ENCODE measurements at places on chromosomes 12 and 14.

DNA sequence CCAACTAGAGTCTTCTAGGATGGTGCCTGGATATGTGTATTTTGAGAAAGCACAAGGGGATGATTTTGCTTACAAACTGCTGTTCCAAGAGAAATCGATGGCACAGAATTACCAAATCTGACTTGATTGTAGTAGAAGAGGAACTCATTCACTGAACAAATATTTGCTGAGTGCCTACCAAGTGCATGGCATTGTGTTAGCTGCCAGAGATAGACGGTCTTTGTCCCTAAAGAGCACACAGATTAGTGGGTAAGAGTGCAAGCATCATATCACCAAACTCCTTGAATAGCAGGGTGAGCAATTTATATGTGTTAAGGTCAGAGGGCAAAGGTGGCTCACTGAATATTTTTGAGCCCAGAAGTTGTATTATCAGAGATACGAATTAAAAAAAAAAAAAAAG, 3.5 kb upstream of the FOXN3 start:
- DNase-seq = no peak

DNA sequence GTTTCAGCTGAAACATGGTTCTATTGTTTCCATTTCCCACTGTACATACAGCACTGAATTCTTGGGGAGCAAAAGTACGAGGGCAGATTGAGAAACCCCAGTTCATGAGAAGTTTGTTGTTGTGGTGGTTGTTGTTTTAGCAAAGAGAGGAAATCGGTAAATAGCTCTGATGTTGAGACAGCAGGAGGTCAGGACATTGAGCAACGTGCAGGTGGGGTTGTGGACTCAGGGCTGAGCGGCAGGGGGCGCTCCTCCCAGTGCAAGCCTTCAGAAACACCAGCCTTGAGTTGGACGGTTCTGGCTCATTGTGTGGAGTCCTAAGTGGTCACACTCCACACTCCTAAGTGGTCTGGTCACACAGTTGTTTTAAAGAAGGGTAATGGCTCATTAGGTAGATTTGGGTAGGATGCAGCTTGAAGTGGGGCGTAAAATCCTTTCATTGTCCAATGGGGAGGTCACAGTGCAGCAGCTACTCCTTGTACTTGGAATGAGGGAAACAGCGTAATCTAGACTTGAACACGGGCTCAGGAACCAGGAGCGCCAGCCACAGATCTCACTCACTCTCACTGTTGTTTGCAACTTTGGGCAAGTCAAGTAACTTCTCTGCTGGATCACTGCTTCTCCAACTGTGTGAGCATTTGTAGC, 14.5 kb upstream of the PWP1 start:
- DNase-seq = peak; percentile 34

GRCh38 chr12:6958609-6959057, 7.5 kb downstream of the PTPN6 start:
- no peak for DNase-seq

DNA sequence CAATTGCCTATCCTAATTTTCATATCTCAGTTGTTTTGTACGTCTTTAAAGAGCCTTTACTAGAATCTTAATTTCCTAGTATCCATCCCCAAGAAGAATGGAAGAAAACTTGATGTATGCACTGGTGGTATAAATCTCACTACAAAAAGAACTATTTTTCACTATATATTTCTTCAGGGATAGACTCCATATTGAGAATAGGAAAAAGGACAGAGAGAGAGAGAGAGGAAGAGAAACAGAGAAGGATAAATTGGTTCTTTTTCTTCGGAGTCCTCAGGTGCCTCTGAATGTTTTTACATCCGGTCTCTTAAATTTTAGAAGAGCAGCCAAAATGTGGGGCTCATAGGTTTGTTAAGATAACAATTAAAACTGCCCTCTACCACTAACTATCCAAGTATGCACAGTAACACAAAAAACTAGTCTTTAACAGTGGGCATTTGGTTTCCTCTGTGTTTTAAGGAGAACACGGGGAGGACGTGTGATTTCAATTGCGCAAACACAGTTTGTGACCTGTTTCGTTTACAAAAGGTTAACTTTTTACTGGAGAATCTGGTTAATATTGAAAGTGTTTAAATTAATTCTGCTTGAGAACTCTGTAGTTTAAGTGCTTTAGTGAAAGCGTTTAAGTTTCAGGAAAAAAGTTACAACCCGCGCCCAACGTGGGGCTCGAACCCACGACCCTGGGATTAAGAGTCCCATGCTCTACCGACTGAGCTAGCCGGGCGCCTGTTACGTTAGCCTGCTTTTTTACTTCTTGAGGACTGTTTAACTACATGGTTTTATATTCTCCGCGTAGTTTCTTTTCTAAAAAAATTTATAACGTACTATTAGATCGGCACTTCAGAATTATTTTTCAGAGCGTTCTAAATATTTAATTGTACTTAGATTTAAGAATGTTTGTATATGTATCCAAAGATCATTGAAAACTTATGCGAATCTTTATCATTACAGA, 5.1 kb upstream of the PSMA3 start:
- DNase-seq = peak; percentile 72

GRCh38 chr14:51616724-51617409, 34.8 kb upstream of the FRMD6 start:
- no peak for DNase-seq

GRCh38 chr12:99605-100004, 33.0 kb downstream of the IQSEC3 start:
- DNase-seq = no peak

DNA sequence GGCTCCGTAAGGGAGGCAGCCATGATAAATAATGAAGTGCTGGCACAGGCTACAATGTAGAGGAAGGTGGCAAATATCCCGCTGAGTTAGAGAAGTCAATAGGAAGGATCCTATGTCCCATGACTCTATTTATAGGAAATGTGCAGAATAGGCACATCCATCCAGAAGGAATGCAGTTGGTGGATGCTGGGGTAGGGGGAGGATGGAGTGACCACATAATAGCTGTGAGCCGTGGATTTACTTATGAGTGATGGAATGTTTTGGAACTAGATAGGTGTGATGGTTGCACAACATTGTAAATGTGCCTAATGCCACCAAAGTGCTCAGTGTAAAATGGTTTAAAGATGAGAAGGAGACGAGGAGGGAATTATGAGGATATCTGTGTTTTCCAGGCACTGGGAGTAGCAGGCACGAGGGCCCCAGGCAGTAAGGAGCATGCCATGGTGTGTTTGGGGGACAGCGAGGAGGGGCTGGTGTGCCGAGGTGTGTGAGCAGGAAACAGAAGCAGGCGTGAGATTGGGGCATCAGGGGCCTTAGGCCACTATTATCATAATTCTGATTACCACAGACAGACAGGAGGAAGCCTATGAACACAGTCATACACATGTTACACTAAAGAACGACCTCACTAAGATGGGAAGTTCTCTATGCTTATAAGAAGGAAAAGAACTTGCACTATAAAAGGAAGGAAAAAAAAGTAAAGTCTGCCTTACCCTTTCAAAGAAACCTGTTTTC, 837.3 kb upstream of the TMEM132C start:
- DNase-seq = no peak

DNA sequence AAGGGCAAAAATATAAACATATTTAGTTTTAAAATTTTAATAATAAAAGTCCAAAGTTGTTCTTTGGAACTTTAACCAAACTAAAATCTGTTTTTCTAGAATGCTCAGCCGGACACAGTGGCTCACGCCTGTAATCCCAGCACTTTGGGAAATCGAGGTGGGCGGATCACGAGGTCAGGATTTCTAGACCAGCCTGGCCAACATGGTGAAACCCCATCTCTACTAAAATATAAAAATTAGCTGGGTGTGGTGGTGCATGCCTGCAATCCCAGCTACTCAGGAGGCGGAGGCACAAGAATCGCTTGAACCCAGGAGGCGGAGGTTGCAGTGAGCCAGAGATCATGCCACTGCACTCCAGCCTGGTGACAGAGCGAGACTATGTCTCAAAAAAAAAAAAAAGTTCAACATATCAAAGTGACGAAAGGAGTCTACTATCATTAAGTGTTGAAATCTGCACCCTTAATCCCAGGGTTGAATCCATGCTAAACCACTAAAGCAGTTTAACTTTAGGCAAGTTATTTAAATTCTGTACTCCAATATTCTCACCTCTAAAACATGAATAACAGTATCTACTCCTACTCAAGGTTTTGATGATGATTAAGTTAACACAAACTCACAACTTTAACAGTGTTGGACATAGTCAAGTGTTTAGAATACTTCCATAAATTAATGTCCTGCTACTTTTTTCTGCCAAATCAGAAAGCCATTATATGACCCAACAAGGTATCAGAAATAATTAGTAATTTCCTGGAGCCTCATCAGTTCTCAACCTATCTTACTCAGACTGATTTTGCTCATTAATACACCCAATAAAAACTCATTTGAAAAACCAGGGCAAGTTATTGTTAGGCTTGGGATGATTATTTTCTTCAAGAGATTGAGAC, 11.0 kb downstream of the HNRNPC start:
- no peak for DNase-seq

- no peak for DNase-seq
Observed at GRCh38 chr12:77082021-77082420, 16.7 kb upstream of the E2F7 start.

- DNase-seq = no peak
Observed at GRCh38 chr14:68492381-68493151, 300.3 kb downstream of the ZFP36L1 start.

DNA sequence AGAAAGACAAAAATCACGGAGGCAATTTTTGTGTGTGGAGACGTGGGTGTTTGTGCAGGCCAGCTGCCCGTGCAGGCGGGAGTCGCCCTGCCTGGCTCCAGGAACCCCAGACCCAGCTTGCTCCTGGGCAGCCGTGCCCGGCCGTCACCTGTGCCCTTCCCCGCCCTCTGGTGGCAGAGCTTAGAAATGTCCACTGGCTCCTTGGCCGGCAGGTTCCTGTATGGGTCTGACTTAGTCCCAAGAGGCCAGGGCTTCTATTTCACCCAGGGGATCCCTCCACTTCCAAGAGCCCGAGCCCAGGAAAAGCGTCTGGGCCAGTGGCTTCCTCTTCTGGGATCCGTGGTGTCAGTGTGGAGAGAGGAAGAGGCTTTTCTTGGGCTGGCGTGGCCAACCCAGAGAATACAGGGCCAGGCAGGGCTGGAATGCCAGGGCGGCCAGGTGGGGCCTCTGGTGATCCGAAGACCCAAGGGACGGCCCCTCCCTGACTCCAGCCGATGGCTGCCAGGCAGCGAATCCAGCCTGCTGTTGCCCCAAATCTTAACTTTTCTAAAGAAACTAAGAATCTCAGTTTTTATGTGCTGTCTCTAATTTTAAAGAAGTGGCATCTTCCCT, 120.9 kb downstream of the TMEM132C start:
- DNase-seq = peak; percentile 8
